Fibroblast of skin of left biceps (primary cell): ENCODE measurements at places on chromosomes 1 and 21.

GRCh38 chr1:36879613-36880012, 154.7 kb downstream of the GRIK3 start:
- DNase-seq = no peak

GRCh38 chr1:30532621-30533020, 190.8 kb downstream of the MATN1 start:
- no peak for DNase-seq

- no peak for DNase-seq
Observed at GRCh38 chr1:205481629-205482151, 22.8 kb upstream of the CDK18 start.

GRCh38 chr21:32816261-32816660, 44.7 kb upstream of the PAXBP1 start:
- DNase-seq = no peak
